Nucleus accumbens (tissue), 56 donors: ENCODE measurements at places on chromosomes 13 and 19.

DNA sequence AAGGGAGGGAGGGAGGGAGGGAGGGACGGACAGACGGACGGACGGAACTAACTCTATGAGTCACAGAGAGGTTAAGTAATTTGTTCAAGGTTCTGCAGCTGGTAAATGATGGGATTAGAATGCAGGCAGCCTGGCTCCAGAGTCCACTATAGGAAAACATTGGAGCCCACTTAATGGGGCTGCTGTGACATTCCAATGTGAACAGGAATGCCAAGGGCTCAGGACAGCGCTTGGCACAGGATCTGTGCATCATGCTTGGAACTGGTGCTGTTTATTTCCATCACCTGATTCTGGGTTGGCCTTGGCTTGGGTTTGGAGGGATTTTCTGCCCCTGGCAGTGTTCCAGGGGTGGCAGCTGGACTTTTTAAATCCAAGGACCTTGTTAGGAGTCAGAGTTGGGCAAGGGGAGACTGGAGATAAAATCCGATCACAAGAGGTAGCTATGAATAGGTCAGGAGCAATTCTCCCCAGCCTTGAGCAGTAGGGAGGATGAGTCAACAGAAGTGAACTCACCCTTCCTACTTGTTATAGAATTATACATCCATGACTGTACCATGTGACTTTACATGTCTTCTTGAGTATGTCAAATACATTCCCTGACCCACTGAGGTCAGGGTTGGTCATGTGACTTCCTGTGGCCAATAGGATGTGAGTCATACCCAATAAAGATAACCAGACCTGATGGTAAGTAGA lies 7.8 kb upstream of the HIF3A start:
- no peak for DNase-seq

DNA sequence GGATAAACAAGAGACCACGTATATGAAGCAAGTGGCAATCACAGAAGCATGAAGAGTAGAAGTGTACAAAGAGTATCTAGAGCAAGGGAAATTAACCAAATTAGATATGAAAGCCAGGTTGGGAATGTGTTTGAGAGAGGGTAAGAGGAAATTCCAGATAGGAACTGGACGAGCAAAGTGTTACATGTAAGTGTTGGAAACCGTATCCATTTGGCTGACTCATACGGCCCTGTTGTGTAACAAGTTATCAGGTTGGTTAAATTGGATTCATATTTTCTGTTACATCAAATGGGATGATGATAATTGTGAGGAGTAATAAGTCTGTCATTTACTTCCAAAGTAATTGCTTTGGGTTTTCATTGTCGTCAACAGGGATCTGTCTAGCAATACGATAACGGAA lies 46.7 kb downstream of the RXFP2 start:
- DNase-seq, result no peak

- DNase-seq, result no peak
Measured at GRCh38 chr13:37138169-37138568, 32.7 kb upstream of the CSNK1A1L start.

- no peak for DNase-seq
Measured at GRCh38 chr13:32905063-32905863, 111.0 kb upstream of the KL start.

DNA sequence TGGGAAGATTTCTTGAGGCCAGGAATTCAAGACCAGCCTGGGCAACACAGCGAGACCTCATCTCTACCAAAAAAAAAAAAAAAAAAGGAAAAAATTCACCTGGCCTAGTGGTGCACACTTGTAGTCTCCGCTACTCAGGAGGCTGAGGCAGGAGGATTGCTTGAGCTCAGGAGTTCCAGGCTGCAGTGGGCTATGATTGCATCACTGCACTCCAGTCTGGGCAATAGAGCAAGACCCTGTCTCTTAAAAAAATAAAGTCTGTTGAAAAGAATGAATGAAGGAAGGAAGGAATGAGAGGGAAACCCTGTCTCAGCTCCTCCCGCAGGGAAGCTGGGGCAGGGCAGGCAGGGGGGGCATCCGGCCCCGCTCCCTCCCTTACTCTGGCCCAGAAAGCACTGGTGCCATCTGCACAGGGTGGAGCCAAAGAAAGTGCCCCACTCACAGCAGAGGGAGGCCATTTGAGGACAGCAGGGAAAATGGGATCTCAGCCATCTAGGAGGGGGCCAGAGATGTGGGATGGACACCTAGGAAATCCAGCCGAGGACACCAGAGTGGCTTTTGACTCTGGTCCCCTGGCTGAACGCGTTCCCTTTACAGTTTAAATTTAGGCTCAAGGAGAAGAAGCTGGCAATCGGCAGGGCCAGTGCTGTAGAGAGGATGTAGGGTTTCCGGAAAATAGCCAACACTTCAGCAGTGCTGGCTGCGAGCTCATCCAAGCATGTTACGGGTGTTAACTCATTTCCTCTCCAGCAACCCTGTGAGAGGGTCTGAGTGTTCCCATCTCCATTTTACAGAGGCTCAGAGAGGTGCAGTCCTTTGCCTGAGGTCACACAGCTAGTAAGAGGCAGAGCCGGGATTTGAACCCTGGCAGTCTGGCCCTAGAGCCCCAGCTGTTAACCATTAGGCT lies 3.6 kb upstream of the HPN start:
- DNase-seq, result no peak

GRCh38 chr13:79782541-79783205 lies 301.7 kb downstream of the NDFIP2 start:
- DNase-seq, result no peak

DNA sequence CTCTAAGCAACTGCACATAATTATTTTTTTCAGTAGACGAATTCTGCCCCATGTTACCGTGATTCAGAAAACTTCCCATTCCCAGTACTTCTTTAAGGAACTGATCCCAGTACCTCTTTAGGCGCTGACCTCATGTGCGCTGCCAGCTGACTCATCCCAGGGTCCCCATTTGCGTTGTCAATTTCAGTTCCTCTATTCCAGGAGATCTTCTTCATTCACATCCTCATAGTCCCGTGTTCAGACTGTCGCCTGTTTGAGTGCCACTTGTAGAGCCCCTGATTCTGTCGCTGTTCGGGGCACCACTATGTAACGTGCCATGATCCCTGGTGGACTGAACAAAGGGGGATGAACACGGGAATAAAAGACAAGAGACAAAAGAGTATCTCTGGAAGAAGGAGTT lies 16.4 kb downstream of the FPR3 start:
- no peak for DNase-seq

- DNase-seq, result no peak
Measured at GRCh38 chr13:93778548-93778947, 551.9 kb downstream of the GPC6 start.

GRCh38 chr13:76619631-76620030 lies 266.6 kb downstream of the KCTD12 start:
- no peak for DNase-seq

DNA sequence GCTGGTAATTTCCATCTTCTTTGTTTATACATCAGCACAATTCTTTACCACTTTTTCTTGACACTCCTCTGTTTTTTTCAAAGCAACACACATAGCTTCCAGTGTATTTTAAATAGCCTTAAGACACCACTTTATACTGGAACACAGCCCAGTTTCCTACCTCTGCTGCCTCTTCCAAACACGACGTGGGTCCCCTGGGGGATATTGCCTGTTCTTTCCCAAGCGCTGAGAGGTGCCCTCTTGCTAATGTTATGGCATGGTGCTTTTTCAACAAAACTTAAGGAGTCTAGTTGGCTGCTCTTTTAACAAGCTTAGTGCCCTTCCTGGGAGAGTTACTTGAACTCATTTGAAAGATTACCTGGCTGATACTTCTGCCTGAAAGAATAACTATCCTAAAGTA lies 112.7 kb downstream of the OLFM4 start:
- no peak for DNase-seq

DNA sequence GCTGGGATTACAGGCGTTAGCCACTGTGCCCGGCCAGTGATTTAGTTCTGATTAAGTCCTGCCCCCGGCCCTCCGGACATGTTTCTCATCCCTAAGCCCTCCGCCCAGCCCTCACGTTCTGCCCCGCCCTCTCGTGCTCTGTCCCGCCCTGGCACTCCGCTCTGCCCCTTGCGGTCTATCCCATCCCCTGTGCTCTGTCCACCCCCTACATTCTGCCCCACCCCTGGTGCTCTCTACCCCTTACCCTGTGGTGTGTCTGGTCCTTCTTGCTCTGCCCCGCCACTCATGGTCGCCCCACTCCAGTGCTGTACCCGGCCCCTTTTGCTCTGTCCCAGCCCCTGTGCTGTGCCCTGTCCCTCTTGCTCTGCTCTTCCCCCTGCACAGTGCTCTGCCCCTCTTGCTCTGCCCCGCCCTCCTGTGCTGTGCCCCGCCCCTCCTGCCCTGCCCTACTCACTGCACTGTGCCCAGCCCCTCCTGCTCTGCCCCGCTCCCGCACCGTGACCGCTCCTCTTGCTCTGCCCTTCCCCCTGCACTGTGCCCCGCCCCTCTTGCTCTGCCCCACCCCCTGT lies 3.0 kb downstream of the GTPBP3 start:
- no peak for DNase-seq

- DNase-seq, result no peak
Measured at GRCh38 chr13:24005755-24006281, 108.5 kb upstream of the C1QTNF9B start.
